AG20443 (cell line): ENCODE measurements at places on chromosomes 5 and 9.
A peak's percentile ranks its signal among the peaks of the same experiment; 100 is the strongest.

DNA sequence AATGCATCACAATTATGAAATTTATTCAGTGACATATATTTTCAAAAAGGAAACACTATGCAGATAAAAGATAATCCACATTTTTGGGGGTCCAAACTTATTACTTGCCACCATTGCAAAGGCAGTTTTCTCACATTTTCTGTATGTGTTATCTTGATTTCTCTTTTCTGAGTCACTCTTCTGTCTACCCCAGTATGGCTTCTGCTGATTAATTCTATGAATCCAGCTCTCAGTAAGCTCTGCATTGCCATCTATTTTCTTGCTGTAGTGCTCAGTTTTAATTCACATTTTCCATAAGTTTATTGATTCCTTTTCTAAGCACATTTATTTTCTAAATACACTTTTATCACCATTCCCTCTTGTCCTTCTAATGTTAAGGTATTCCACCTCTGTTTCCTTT lies 1.7 kb downstream of the IFNA10 start:
- DNase-seq: no peak

GRCh38 chr9:115944166-115944948 lies 209.2 kb upstream of the PAPPA start:
- DNase-seq: peak; percentile 93

GRCh38 chr5:90606539-90606938 lies 47.9 kb downstream of the ADGRV1 start:
- no peak for DNase-seq

- DNase-seq: no peak
Measured at GRCh38 chr5:14700478-14701436, 36.2 kb downstream of the OTULIN start.

DNA sequence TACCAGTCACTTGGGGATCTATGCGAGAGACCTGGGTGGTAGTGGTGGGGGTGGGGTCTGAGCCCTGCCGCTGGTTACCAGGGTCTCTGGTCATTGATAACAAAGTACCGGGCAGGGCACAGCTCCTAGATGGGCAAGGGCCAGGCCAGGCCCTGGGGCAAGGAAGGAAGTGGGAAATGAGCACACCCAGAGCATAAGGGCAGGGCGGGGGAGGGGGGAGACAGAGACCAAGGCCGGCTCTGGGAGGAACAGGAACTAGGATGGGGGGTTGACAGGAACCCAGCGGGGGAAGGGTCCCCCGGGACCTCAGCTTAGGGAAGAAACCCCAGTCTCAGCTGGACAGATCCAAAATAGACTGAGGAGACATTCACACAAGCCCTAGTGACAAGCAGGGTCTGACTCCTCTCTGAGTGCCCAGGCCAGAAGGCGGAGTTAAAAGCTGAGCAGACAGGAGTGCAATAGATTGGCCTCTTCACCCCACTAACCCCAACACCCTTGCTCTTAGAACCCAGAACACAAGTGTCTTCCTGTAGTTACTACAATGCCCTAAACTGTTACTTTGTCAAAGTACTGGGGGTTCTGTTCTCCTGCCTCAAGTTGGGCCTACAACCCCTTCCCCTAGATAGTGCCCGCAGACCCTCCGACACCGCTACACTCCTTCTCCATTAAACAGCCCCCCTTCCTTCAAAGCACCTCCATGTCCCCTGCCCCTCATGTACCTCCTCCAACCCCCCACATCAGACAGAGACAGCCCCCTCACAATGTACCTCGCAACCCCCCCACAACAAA lies 628 bp downstream of the ATOSB start:
- peak; percentile 22 for DNase-seq

- DNase-seq: no peak
Measured at GRCh38 chr9:4106081-4106759, 193.6 kb downstream of the GLIS3 start.

DNA sequence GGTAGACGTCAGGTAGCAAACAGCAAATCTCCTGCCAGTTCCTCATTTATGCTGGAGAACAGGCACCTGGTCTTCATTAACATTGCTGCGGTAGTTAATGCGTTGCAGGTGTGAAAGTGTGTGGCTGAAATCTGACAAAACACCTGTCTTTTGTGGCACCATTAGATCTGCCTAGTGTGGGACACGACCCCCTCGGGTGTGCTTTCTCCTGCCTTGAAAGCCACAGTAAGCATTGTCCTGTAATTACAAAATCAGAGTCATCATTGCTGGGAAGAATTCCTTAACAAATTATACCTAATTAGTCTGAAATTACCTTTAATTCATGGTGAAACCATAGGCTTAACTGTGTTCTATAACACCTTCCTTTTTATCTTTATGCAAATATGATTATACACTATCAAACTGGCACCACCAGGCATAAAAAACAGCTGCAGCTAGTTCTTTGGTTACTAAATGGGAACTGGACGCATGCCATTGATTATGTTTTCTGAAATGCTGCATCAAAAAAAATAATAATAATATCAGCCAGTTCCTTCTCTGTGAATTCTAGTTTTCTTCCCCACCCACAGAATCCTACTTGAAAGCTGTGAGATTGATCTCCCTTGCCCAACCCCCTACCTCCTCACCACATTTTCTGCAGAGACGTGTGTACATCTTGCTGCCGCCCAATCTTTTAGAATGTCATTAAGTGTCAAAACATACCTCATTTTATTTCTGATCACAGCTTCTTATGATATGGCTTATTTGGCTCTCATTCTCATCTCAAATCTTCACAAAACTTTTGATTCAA lies 374.0 kb downstream of the NFIB start:
- DNase-seq: no peak

- no peak for DNase-seq
Measured at GRCh38 chr5:100709771-100710170, 174.6 kb downstream of the FAM174A start.

- DNase-seq: peak; percentile 75
Measured at GRCh38 chr9:134205672-134206310, 41.4 kb upstream of the RNU6ATAC start.
